Right ventricle myocardium inferior (tissue), 1 donor: ENCODE measurements at places on chromosomes 3 and 15. TPM values are rescaled to one million over a fixed set of nuclear protein-coding genes. Genes with fewer than 3 reads are reported as not detected.

GABRB3 gene
- 2.2 TPM for total RNA-seq

- DNase-seq, result no peak
These were observed 125.4 kb upstream of the CPNE4 start for GRCh38 chr3:132160198-132160597.

BRK1 gene
- 98.2 TPM for total RNA-seq

FBLN2 gene
- 81.1 TPM for total RNA-seq

- DNase-seq, result peak; percentile 59
These were observed 7.2 kb downstream of the POLR2H start for GRCh38 chr3:184368586-184369183.

ATP13A5 gene
- total RNA-seq, result not detected

- DNase-seq, result no peak
These were observed 8.6 kb downstream of the TLR9 start for GRCh38 chr3:52216585-52217408.

GRCh38 chr15:63480441-63480821 lies 24.0 kb upstream of the USP3 start:
- no peak for DNase-seq

GOLGA6A gene
- total RNA-seq, result not detected

DNA sequence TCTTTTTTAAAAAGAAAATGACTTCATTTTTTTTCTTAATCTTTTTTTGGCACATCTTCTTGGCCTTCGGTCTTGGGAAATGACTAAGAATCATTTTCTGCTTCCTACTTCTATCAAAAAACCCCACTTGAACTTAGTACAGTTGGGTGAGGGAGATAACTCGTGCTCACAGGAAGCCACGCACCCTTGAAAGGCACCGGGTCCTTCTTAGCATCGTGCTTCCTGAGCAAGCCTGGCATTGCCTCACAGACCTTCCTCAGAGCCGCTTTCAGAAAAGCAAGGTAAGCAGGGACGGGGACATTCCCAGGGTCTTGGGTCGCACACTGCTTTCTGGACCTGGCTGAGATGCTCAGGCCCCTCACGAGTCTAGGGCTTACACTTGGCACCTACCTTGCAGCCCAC lies at the start of gene CCR4:
TSS of gene CCR4 (plus strand) at position 235 of the 402 bp plus-strand sequence. CDS start 1,779 bp downstream, outside the sequence.
- DNase-seq, result no peak

FBXO40 gene
- 182 TPM for total RNA-seq

PLCB2 gene
- 8.2 TPM for total RNA-seq

DNA sequence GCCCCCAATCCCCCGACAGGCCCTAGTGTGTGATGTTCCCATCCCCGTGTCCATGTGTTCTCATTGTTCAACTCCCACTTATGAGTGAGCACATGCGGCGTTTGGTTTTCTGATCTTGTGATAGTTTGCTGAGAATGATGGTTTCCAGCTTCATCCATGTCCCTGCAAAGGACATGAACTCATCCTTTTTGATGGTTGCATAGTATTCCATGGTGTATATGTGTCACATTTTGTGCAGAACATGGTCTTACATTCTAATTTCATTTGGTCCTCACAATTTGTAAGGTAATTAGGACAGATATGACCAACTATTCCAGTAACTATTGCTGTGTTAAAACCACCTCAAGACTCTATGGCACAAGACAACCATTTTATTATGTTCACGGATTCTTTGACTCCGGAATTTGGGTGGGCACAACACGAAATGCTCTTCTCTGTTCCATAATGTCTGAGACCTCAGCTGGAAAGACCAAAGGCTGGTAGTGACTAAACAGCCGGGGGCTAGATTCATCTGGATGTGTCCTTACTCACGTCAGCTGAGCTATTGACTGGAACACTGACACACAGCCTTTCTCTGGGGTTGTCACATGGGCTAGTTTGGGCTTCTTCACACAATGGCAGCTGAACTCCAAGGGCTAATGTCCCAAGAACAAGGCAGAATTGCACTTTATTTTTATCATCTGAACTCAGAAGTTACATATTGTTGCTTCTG lies 13.6 kb upstream of the GLCE start:
- no peak for DNase-seq

CAND2 gene
- total RNA-seq, result 56.7 TPM

- DNase-seq, result no peak
These were observed 467.4 kb upstream of the BCHE start for GRCh38 chr3:166304584-166304983.

- no peak for DNase-seq
These were observed 51.8 kb upstream of the RFX7 start for GRCh38 chr15:56295433-56295832.

GRCh38 chr3:10516544-10517452 lies 11.4 kb upstream of the ATP2B2 start:
- DNase-seq, result peak; percentile 40

- DNase-seq, result no peak
These were observed 8.4 kb downstream of the MYO1E start for GRCh38 chr15:59364248-59364647.

GRCh38 chr3:186998937-186999368 lies 68.6 kb downstream of the ST6GAL1 start:
- no peak for DNase-seq

CFAP44 gene
- total RNA-seq, result 2.2 TPM

DNA sequence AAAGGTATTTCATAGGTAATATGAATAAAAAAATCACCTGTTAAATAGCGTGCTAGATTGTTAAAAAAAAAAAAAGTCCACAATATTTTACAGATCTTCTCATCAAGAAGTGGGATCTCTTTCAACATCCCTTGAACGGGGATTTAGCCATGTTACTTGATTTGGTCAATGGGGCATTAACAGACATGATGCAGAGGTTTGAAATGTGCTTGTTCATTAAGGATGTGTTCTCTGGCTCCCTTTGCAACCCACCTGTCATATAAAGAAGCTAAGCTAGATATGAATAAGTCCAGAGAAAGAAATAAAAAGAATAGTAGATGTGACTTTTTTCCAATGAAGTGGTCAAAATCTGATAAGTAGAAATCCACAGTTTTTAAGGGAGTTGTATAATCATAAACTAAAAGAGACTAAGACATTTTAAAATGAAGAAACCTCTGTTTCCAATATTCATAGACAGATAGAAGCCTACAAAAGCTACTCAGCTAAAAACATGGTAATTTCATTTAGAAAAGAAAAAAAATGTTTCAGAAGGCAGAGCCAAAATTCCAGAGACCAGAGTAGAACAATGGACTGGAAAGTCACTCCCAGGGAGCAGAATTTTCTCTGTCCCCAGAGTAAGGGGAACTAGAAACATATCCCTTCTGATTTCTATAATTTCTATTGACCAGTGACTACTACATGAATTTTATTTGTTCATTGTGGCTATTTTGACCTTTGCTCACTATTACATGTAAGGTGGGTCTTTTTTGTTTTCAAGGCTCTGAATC lies 79.2 kb downstream of the PLSCR2 start:
- DNase-seq, result no peak

- no peak for DNase-seq
These were observed 15.4 kb upstream of the RFC4 start for GRCh38 chr3:186821429-186822387.

DNA sequence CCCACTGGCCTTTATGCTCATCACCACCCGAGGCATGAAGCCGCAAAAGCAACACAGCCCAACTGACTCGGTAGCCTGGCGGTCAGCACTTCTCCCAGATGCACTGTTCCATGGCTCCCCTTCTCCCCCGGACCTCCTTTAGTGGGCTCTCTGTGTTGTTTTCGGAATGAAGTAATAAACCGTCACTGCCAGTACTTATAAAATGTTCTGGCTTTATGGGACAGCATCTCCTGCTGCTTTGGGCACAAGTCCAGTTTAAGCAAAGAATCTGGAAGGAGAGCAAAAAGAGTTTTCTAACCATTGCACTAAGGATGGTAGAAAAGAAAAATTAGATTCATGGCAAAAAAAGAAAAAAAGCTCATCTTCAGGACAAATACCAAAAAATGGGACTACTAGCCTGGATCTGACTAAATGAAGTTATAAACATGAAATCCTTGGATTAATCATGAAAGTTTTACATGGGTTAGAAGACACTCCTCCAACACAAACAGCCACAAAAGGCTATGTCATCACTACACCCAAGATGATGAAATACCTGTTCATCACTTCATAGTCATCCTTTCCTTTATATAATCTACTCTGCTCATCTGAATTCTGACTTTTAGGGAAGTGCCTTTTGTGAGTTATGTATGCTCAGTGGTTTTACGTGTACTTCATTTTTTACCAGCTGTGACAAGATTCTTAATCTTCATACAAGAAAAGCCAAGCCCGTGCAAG lies 89.5 kb upstream of the UBE2E2 start:
- DNase-seq, result no peak

GRCh38 chr3:112111785-112112402 lies 21.2 kb downstream of the GCSAM start:
- DNase-seq, result no peak

- no peak for DNase-seq
These were observed 44.1 kb downstream of the SLTM start for GRCh38 chr15:58889363-58889762.

GRCh38 chr3:187310954-187311470 lies 19.5 kb upstream of the MASP1 start:
- no peak for DNase-seq

DNA sequence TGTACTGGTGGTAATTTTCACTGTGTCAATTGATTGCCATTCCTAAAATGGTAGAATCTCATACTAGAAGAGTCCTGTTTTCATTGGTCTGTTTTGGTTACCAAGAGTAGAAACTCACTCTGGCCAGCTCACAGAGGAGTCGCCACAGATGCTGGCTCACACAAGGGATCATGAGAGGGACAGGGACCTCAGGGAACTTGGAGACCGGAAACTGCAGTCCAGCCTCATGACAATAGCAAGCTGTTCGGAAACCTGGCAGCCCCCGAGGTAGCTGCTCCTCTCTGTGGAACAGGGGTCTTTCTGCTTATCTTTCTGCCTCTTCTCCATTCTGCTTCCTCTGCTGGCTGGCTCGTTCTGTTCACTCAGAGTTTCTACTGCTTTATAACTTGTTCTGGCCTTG lies 192.9 kb downstream of the PLCL2 start:
- DNase-seq, result peak; percentile 69

CFAP100 gene
- total RNA-seq, result not detected

GRCh38 chr3:143151004-143151731 lies 31.6 kb downstream of the CHST2 start:
- DNase-seq, result peak; percentile 62

GRCh38 chr3:164302622-164303021 lies 775.7 kb downstream of the SI start:
- no peak for DNase-seq

CEP97 gene
- 7.3 TPM for total RNA-seq

DNA sequence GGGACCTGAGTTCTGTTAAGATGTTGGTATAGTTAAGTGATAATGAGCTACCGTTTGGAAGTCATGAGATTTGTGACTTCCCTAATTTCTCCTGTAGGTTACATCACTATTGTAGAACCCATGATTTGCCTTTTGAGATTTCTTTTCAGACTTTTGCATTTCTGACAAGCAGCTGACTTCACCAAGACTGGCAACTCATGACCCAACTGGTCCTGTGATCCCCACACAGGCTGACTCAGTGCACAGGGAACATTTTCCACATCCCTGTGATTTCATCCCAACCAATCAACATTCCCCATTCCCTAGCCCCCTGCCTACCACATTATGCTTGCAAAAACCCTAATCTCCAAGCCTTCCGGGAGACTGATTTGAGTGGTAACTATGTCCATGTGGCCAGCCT lies 242.1 kb upstream of the PDZRN3 start:
- DNase-seq, result no peak

SLC6A1 gene
- total RNA-seq, result 0.57 TPM
